ENCODE measurements at places on chromosomes 11 and 22. TPM values are rescaled to one million over a fixed set of nuclear protein-coding genes. Genes with fewer than 3 reads are reported as not detected.
A peak's percentile ranks its signal among the peaks of the same experiment; 100 is the strongest.

Gene PGA5
- 0.39 TPM for total RNA-seq

Gene RAB38
- total RNA-seq = 36.2 TPM

Gene MAML2
- 15.6 TPM for total RNA-seq

DNA sequence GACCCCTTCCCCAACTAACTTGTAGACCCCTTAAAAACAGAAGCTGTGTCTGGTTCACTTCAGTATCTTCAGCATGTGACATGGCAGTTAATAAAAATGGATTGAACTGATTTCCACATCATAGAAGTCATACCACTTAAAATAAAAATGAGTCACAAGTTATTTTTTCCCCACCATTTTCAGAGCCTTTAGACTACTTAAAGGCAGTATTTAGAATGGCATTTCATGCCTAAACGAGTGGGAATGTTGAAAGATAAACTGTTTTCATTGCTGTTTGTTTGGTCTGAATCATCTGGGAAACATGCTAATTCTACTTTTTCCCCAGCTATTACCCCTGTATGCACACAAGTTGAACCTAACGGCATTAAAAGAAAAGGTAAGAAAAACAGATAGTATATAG lies 324.0 kb downstream of the RAB38 start:
- DNase-seq = no peak

DNA sequence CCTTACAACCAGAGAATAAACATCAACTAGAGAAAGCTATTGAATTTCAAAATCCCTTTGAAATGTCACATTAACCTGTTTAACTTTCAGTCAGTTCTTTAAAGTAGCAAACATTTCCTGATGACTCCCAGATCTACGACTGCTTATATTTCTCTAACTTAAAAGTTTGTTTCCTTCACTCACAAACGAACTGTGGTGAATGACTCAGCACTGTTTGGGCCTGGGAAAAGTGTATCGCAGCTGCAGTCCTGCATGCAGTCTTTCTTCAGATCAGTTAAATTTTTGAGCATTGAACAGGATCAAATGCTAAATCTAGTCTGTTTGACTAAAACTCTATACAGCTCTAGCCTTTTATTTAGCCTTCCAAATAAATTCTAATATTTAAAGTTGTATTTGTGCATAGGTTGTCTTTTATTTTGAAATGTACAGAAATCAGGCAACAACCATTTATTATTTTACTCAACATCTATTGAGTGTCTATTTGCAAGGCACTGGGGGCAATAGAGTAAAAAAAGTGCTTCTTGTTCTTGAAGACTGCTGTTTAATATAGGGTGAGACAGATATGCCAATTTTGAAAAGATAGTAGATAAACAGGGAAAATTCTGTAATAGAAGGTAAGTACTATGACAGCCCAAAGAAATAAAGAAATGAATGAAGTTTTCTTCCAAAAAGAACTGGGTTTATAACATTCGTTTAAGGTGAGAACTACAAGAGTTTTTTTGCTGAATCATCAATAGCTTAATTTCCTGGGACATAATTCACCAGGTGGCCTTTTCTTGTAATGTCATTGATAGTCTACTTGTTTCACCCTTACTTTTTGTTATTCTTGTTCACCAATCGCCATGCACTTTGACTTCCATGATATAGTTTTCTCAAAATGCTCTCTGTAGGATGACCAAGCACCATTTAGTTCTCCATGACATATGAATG lies 235.4 kb downstream of the METTL15 start:
- DNase-seq = no peak

DNA sequence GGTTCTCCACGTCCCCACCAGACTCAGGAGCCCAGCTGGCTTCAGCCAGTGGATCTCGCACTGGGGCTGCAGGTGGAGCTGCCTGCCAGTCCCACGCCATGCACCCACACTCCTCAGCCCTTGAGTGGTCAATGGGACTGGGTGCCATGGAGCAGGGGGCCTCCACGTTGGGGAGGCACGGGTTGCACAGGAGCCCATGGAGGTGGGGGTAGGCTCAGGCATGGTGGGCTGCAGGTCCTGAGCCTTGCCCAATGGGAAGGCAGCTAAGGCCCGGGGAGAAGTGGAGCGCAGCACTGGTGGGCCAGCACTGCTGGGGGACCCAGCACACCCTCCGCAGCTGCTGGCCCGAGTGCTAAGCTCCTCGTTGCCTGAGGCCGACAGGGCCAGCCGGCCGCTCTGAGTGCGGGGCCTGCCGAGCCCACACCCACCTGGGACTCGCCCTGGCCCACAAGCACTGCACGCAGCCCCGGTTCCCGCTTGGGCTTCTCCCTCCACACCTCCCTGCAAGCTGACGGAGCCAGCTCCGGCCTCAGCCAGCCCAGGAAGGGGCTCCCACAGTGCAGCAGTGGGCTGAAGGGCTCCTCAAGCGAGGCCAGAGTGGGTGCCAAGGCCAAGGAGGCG lies 258.5 kb upstream of the PDGFD start:
- no peak for DNase-seq

GRCh38 chr11:116788975-116789374 lies 1.2 kb upstream of the ZPR1 start:
- DNase-seq = no peak

- DNase-seq = no peak
Observed at GRCh38 chr11:95095858-95096587, 6.4 kb downstream of the ENDOD1 start.

DNA sequence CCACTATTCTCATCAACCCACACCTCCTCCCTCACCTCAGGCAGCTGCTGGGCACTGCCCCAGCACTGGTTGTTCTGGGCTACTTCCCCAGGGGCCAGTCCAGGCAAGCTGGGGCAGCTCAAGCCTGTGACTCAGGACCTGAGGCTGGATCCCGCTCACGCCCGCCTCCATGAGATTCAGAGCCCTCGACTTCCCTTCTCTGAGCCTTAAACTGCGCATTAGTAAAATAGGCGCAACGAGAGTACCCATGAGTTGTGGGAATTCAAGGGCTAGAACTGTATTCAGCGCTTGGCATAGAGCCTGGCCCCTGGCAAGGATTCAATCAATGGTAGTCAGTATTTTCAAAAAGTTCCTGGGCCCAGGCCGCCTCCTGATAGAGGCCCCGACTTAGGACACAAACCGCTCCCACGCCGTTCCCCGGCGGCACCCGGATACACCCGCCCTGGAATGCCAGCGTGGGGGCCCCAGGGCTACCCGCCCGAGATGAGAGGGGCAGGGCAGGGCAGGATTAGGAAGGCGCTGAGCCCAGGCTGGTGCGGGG lies 723 bp upstream of the CD82 start:
- DNase-seq = no peak

DNA sequence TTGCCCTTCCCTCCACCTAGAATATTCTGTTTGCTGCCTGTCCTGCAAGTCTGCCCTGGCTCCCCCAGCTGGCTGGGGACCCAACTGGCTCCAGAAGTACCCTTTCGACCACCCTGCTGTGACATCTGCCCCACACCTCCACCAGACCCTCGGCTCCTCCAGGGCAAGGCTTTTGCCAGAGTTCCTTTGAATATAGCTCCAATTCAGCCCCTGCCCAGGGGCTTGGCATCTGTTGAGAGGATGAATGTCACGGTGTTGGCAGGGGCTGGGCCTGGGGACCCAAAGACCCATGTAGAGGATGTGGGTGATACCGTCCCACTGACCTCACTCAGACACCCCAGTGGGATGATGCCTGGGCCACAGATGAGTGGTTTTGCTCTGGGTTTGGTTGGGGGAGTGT lies 4.0 kb downstream of the NLRP6 start:
- no peak for DNase-seq

- DNase-seq = no peak
Observed at GRCh38 chr11:75004215-75004614, 15.5 kb downstream of the NEU3 start.

- DNase-seq = no peak
Observed at GRCh38 chr11:22389526-22390282, 51.5 kb downstream of the SLC17A6 start.

DNA sequence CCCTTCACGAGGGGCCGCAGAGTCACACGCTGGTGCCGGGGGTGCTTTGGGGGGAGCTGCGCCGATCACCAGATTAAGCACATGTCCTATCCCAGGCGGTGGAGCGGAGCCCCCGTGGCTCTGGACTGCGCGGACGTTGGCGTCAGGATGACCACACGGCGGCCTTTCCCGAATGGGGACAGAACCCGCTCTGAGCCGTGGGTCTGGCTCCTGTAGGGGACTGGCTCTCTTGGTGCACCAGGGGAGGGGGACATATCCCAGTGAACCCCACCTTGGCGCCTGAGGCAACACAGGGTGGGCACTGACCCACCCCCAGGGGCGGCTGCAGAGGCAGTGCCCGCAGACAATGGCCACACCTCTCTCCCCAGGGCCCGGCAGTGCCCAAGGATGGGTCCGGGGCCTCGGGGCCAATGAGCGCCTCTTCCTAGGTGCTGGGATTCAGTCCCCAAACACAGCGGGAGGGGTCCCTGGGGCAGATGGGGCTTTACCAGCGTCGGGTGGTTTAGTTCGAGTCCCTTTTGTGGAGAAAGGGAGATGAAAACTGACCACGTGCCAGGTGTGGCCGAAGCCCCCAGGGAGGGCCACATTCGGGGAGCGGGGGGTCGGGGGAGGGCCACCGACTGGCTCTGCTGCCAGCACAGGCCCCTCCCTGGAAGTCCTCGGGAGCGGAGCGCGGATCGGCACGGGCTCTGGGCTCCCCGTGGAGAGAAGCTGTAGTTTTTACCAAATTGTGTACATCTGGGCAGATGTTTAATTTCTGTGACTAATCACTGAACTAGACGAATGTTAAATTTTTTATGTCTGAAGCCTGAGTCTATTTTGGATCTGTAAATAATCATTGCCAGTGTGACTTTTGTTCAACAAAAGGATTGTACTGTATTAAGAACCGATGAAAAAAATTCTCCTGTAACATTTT lies 58.9 kb downstream of the GRAMD4 start:
- peak; percentile 80 for DNase-seq

DNA sequence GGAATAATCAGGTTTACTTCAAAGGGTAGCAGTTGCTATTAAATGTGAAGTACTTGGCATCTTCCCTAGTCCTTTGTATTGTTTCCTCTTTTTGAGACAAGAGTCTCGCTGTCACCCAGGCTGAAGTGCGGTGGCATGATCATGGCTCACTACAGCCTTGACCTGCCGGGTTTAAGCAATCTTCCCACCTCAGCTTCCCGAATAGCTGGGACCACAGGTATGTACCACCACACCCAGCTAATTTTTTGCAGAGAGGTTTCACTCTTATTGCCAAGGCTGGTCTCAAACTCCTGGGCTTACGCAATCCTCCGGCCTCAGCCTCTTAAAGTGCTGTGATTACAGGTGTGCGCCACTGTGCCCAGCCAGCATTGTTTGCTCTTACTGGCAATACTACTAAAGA lies 36.2 kb upstream of the RAPSN start:
- no peak for DNase-seq

DNA sequence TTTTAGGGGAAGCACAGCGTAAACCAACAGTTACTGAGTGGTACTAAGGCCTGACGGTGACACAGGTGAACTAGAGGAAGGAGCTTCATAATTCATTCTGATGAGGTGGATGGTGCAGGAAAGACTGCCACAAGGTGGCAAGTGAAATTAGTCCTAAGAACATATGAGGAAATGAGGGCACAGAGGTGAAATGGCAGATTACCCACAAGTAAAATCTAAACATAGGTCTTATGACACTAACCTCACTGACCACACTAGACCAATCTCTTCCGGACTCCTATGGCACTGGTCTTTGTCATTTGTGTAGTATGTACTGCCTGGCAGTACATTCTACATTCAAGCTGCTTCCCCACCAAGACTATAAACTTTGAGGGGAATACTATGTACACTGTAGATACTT lies 20.2 kb downstream of the GAB2 start:
- DNase-seq = no peak

GRCh38 chr11:106473089-106473722 lies 395.7 kb downstream of the AASDHPPT start:
- DNase-seq = peak; percentile 63

- no peak for DNase-seq
Observed at GRCh38 chr22:25357132-25357455, 137.7 kb downstream of the CRYBB2 start.

DNA sequence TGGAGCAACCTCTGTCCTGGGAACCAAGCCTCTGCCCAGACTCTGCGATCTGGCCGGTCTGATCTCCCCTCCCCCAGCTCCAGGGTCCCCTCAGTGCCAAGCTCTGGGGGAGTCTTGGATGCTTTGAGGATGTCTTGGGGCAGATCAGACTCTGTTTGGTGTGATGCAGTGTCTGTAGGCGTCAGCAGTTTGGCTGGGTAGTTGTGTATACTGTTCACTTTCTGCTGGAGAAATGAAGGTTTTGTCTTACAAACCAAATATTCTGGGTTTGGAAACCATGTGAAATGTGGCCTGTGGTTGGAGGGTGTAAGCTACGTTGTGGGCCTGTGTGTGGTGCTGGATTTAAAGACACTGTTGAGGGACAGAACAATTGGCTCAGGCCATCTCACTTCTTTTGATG lies 4.6 kb downstream of the INSC start:
- no peak for DNase-seq

DNA sequence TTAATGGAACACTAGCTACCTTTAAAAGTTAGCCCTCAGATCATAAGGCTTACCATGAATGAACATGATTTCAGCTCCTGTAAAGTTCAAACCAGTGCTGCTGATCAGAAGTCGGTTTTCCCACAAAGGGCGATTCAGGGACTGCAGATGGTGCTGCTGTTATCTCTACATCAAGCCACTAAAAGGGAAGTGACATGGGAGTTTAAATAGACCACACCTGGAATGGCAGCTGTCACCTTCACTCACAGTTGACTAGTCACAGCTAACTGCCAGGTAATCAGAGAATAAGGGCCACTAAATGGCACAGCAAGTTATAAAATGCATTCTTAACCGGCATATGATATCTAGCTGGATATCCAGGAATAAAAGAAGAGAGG lies 581.1 kb upstream of the ARHGAP42 start:
- DNase-seq = no peak

DNA sequence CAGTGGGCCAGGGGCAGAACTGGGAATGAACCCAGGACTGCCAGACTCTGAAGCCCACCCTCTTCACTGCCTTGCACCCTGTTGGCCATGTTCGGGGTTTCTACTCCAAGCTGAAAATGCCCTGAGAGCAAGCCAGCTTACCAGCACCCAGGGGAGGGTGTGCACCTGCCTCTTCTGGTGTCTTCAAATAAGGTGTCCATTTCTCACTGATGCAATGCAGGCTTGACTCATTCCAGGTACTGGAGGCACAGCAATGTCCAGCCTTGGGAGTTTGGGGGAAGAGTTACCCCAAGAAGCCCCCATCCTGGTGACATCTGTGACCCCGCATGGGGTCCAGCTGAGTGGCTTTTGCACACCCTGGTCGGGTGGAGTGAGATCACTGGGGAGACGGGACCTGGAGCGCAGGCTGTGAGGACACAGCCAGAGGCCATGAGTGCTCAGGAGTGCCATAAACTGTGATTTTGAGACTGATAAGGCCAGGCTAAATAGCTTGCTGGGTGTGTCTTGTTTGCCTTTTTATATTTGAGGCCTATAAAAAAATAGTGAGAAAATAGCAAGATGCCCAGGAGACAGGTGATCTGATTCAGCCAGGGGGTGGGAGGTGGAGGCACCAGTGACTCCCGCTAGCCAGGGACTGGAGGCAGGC lies 4.6 kb upstream of the CERK start:
- no peak for DNase-seq

- no peak for DNase-seq
Observed at GRCh38 chr22:30665786-30666185, 1.9 kb downstream of the DUSP18 start.

Data from skin of body (tissue), 3 donors.